ENCODE measurements at places on chromosomes 2 and 18.
A peak's percentile ranks its signal among the peaks of the same experiment; 100 is the strongest.

GRCh38 chr2:234218266-234219045 is 168.0 kb downstream of the SPP2 start:
- no peaks in the 10 kb centered on the region for H3K27me3 ChIP-seq
- peaks cover 32% of the 10 kb centered on the region for H3K4me1 ChIP-seq
- H3K27ac ChIP-seq = no peak overlapping the region
- H3K36me3 ChIP-seq = no peaks in the 10 kb centered on the region

DNA sequence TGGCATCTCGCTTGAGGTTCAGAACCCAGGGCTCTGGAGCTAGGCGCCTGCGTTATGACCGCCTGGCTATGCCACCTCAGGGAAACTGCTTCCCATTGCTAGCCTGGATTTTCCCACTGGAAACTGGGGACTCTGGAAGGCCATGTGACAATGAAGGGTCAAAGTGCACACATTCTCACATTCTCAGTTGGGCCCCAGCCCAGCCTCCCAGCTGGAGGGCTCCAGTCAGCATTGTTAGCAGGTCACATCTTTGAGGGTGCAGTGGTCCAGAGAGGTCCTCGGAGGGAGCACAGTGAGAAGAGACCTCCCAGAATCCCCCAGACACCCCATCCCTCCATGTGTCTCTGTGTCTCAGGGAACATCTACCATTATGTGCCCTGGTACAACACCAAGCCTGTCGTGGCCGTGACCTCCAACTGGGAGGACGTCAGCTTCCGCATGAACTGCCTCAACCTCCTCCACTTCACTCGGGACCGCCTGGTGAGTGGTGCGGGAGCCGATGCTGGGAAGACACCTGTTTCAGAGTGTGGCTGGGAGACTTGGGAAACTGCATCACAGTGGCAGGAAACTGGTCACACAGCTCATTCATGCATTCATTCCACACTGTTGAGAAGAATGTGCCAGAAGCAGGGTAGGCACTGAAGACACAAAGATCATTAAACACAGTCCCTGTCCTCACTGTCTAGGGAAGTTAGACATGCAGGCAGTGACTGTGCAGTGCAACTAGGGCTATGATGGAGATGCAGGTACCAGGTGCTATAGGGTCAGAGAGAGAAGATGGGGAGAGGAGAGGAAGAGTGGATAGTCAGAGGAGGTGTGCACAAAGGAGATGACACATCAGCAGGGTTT is 41.6 kb downstream of the FER1L5 start:
- H3K4me3 ChIP-seq = no peak overlapping the region
- no peaks in the 10 kb centered on the region for H3K4me1 ChIP-seq
- H3K36me3 ChIP-seq = no peaks in the 10 kb centered on the region
- DNase-seq = no peak
- no peak overlapping the region for H3K27ac ChIP-seq

DNA sequence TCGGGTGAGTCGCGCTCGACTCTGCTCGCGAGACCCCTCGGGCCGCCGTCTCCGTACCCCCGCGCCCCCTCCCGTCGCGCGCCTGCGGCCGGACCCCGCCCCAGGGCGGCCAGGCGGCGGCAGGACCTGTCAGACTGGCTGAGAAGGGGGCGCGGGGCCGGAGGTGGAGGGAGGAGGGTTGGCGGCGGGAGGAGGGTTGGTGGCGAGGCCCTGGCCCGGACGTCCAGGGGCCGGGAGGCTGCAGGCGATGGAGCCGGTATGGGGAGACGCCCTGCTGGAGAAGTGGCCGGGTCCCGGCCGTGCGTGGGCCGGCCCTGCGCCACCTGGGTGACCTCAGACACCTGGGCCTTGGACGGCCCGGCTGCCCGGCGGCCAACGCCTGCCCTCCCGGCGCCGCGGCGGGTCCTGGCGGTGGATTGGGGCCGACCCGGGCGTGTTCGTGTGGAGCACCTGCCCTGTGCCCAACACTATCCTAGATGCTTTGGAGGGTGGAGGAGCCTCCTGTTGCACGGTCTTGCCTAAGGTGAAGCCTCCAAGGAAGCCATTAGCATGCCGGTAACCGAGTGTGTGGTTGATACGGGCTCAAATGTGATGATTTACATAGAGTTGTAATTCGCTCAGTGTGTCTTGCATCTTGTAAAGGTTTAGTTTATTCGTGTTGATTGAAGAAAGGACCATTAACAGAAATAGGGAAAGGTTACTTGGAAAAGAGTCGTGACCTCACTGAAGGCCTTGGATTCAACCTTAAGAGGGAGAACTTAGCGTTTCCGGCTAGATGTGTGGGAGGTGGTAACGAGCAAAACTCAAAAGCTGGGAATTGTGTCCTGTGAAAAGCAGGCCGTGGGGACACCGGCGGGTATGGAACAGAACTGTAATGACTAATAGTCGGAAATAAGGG is 550 bp downstream of the MYL12B start:
- peaks cover 64% of the 10 kb centered on the region for H3K4me1 ChIP-seq
- no peaks in the 10 kb centered on the region for H3K27me3 ChIP-seq
- peak overlapping the region; percentile 92 for H3K4me3 ChIP-seq
- H3K36me3 ChIP-seq = peaks cover 14% of the 10 kb centered on the region

DNA sequence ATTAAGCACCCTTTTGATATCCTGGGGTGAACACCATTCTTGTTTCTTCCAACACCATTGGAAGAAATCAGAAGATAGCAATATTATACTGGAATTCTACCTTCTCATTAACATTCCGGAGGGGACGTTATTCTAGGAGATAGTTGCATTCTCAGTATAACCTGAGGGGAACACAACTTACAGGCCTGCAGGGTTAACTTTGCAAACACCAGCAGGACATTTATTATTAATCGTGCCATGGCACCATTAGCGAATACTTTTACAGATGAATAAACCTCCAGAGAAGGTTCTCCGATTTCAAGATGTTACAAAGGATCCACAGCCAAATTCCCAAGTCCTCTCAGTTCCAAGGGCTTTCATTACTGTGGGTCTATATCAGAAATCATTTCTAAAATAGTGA is 109.0 kb downstream of the DHRS9 start:
- DNase-seq = no peak
- H3K4me1 ChIP-seq = no peaks in the 10 kb centered on the region
- H3K36me3 ChIP-seq = no peaks in the 10 kb centered on the region
- no peak overlapping the region for H3K4me3 ChIP-seq
- peaks cover 15% of the 10 kb centered on the region for H3K27me3 ChIP-seq
- H3K27ac ChIP-seq = no peak overlapping the region

- H3K36me3 ChIP-seq = peaks cover 46% of the 10 kb centered on the region
- DNase-seq = peak; percentile 46
- peak overlapping the region; percentile 80 for H3K4me3 ChIP-seq
- peak overlapping the region; percentile 94 for H3K27ac ChIP-seq
These were observed 41.4 kb upstream of the AKAIN1 start for GRCh38 chr18:5238371-5238976.
